Thoracic aorta (tissue), 2 donors: ENCODE measurements at places on chromosomes 6 and 20.

DNA sequence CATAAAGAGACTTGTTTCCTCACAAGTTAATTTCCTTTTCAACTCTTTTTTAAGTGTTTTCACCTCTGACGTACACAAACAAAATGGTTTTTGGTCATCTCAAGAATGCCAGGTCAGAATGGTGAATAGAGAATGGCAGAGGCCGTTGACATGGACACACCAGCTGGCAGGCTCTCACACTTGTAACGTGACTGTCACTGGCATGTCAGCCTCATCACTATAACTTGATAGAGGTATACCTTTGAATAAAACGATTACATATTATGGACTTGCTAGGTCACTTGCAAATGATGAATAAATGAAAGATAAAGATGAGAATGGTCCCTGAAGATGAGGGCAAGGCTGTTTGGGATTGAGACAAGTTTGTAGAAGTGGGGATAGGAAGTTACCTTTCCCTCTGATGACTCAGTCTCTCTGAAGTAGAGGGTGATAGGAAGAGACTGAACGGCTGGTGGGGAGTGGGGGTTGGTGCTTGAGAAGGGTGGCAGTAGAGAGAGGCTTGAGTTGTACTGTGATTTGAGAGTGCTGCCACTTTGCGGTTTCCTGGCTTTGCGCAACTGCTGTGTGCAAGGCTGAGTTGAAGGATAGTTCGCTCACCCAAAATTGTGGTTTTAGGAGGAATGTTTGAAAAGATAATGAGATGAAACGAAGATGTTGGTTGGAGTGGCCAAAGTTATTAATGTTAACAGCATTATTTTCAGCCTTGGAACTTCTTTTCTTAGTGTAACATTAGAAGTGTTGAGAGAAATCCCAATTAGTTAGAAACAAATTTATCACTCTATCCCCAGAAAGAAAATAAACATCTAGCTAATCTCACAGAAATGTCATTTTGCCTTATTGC, 30.3 kb downstream of the TBPL1 start:
- DNase-seq = no peak

- peak; percentile 81 for DNase-seq
Measured at GRCh38 chr20:25237610-25238318, 10.1 kb upstream of the PYGB start.

- no peak for DNase-seq
Measured at GRCh38 chr6:31792761-31793171, 2.8 kb downstream of the VARS1 start.

DNA sequence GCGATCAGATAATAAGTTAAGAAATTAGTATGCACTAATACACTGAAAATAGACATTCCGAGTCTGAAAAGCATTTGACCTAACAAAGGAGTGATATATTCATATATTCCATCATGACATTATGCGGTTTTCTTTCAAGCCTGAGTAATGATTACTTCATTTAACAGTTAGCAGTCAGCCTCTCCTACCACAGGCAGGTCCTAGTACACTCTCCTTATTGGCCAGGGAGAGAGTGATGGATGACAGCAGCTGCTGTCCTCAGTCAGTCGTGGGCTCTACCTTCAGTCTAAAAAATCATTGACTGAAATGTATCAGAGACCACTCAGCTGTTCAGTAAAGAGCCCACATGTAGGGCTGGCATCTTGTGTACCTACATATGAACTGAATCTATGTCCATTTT, 33.2 kb upstream of the VGLL2 start:
- no peak for DNase-seq

- peak; percentile 97 for DNase-seq
Measured at GRCh38 chr20:62237801-62238568, at the start of gene OSBPL2. OSBPL2 (plus strand) TSS chr20:62238521; CDS start chr20:62256185, 17,664 bp downstream.

DNA sequence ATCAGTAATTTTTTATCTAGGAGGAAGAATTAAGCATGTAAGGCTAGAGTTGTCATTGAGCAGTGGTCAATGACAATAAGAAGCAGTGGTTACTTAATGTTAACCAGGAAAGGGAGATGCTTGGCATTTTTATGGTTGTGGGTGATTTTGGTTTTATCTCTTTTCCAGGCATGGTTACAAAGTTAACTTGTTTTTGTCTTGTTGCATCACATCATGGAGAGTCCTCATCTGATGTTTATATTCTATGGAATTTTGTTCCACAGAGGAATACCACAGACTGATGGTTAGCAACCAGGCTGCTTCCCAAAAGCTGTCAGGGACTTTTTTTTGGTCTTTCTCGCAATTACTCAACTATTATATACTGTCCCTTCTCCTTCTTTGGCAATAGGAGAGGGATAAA, 32.7 kb downstream of the OPRM1 start:
- no peak for DNase-seq

DNA sequence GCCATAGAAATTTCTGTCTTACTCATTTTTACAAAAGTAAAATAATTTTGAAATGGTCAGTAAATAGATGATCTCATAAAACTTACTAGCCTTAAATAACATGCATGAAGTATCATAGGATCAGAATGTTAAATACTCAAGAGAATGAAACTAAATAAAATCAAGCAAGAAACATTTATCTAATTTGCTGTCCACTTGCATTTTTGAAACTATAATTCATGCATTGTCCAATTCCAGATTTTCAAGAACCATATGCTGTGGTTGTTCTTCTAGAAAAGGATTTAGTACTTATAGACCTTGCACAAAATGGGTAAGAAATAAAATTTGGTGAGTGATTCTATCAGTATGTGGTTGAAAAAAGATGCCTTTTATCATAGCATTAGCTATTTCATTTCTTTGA, 107.0 kb downstream of the STXBP5 start:
- DNase-seq = no peak
